ENCODE measurements at places on chromosomes 6 and 20.
A peak's percentile ranks its signal among the peaks of the same experiment; 100 is the strongest.

DNA sequence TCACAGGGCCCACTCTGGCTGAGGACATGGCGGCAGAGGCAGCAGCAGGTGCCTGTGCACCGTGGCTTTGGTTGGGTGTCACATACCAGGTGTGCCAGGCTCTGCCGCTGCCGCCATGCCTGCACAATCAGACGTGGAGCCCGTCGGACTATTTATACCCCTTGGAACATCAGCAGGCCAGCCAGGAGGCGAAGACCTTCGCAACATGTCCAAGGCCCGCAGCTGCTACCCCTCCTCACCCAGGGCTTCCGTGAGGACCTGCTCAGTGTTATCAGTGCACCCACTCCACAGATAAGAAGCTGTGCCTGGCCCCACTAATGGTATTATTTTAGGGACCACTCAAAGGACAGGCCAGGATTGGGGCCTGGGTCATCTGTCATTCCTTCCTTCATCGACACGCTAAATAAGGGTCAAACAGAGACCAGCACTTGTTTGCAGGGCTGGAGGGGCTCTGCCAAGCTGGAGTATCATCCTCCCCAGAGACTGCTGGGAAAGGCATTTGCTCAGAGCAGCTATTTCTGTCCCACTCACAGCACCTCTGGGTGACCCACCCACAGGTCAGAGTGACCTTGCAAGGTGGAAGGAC lies 109.2 kb downstream of the BMP7 start:
- DNase-seq: no peak

DNA sequence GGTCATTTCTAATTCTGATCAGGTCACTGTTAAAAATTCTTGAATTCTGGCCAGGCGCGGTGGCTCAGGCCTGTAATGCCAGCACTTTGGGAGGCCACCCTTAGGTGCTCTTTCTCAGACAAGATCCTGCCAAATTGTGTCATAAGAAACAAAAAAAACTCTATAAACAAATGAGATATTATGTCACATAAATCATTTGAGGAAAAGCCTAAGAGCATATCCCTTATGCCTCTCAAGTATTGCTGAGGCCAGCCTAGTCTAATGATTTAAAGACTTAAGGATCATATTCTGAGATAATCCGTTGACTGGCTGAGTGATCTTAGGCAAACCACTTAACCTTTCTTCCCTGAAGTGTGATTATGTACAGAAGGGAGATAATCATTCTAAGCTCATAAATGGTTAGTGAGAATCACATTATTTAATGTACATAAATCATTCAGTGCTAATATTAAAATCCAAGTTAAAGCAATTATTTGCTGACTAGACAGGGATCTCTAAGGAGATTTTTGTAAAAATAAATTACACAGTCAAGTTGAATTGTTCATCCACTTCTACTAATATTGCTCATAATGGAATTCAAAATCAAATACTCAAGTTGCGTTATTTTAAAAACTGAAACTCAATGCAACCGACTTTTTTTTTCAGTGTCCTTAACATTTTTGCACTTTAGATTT lies 365.4 kb downstream of the PHF3 start:
- no peak for DNase-seq

- DNase-seq: no peak
Measured at GRCh38 chr20:59723607-59724456, 119.5 kb downstream of the PHACTR3 start.

DNA sequence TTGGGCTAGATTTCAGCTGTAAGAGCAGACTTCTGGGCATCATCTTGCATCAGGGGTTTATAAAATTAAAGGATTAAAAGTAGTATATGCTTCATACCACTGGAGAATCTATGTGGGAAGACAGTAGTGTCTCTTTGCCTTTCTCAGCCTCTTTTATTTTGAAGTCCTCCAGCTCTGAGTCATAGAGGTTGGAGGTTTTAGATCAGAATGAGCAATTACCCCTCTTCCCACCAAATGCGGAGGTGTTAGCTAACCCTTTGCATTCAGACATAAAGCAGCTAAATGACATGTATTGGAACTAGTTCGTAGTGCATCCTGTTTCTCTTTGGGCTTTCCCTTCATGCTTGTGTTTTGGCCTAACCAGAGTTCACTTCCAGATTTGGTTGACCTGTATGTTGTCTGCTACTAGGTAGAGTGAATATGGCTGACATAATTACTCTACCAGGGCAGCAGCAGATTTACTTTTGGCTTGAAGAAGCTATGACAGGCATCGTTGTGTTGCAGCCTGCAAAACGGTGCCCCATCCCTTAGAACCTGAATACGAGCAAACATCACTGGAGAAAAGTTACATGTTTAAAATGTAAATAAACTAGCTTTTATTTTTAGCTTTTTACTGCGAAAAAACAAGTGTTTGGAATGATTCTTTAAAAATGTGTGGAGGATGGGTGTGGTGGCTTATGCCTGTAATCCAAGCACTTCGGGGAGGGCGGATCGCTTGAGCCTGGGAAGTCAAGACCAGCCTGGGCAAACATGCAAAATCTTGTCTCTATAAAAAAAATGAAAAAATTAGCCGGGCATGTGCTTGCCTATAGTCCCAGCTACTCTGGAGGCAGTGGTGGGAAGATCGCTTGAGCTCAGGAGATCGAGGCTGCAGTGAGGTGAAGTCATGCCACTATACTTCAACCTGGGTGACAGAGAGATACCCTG lies 82.2 kb downstream of the MYO6 start:
- DNase-seq: no peak

- no peak for DNase-seq
Measured at GRCh38 chr6:42391441-42391840, 60.3 kb downstream of the TRERF1 start.

DNA sequence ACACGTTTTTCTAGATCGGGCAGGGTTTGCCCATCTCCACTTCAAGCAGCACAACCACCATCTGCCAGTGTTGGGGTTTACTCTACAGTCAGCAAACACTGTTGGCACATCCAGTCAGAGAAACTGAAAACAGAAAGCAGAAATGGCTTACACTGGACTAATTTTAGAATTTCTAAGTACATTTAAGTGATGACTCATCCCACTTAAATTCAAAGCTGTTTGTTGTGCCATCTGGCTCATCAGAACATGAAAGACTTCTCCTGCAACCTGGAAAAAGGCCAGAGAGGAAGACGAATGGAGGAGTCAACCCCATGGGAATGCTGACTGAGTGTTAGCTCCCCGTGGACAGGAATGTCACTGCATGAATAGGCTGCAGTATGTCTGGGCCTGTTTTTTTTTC lies 21.8 kb downstream of the FAM209B start:
- peak; percentile 29 for DNase-seq

DNA sequence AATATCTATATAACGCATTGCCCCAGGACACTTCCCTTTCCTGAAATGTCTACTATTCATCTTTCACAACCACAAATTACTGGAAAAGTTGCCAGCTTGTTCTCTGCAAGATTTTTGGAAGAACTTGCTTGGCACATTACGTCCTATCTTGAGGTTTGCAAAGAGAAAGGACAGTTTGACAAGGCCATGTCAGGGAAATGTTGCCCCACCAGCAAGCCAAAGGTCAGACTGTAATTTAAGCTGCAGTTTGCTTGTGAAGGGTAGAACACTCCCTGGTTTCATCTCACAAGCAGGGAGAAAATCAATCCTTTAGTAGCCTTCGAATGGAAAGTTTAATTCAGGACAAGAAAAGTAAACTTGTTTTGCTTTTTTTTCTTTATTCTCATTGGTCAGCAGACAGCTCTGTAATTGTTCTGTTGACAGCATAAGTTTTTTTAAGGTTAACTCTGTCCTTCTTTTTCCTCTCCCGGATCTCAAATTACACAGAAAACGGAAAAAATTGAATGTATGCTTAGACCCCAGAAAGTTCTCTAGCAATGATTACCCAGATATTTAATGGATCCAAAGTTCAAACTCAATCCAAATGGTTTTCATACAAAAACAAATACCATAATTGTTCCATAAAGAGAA lies 541.8 kb upstream of the NRSN1 start:
- DNase-seq: peak; percentile 9

DNA sequence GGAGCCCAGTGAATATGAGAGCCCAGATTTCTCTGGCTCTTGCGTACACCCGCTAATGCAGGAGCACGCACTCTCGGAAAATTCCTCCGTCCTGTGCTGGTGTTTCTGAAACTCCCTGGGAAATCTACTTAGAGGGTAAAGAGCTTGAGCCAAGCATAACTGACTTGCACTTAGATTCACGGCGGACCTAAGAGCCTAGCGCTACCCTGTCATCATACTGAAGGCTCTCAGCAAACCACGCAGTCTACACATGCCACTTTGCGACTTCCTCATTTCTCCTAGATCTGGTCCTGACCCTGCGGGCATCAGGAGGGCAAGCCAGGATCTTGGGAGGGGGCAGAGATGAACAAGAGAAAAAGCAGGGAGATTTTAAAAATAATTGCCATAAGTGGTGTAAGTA lies 324.7 kb downstream of the CD83 start:
- DNase-seq: no peak

Data from transverse colon (tissue), 4 donors.